NCI-H1105 treated with DMSO at 0.1 percent for 48 hours (cell line): ENCODE measurements at places on chromosomes 2 and 18.

DNA sequence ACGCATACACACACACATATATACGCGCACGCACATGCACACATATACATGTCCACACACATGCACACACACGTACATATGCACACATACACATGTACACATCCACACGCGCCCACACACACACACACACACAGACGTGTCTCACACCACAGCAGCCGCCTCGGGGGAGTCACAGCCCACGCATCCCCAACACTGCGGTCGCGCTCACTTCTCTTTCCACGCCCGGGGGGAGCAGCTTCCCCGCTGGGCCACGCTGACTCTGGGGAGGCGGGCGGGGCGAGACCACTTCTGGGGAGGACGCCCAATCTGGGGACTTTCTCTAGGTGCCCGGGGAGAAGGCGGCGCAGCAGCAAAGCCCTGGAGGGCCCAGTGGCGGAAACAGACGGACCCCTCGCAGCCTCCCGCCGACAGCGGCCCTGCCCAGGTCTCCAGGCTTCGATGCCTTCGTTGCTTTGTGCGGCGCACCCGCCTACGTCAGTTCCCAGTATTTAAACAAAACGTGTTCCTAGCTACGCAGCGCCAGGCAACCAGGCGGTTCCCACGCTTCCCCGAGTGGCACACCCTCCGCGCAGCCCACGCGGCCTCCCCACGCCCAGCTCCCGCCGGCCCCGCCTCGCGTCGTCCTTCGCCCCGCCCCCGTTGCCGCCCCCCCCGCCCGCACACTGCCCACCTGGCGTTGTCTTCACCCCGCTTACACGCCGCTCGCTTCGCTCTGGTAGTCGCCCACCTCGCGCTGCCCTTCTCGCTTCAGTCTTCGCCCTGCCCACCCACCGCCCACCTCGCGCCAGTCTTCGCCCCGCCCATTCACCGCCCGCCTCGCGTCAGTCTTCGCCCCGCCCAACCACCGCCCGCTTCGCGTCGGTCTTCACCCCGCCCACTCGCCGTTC, 810 bp upstream of the RBFA start:
- DNase-seq = no peak

GRCh38 chr2:178277741-178278197, 83.5 kb downstream of the OSBPL6 start:
- no peak for DNase-seq

DNA sequence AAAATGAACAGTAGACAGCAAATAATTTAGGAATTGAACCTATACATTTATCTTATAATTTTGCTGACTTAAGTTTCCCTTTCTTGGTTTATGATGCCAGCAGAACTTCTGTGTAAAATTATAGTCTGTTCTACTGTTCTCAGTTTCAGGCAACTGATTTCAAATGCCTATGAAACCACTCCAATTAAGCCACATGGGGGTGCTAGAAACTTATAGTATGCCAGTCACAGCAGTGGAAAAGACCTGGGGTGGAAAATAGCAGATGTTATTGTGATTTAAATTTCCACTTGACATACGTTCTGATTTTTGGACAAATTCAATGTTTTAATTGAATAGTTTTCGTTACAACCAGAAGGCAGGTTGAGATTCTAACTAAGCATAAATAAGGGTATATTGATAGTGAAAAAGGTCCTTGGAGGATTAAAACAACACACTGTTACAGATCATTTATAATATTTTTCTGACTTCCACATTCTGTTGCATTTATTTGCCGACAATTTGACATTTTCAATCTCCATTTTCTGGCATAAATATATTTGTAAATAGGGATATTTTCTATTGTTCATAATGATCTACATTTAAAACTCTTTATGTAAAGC, 61.4 kb downstream of the CPS1 start:
- DNase-seq = peak; percentile 68

DNA sequence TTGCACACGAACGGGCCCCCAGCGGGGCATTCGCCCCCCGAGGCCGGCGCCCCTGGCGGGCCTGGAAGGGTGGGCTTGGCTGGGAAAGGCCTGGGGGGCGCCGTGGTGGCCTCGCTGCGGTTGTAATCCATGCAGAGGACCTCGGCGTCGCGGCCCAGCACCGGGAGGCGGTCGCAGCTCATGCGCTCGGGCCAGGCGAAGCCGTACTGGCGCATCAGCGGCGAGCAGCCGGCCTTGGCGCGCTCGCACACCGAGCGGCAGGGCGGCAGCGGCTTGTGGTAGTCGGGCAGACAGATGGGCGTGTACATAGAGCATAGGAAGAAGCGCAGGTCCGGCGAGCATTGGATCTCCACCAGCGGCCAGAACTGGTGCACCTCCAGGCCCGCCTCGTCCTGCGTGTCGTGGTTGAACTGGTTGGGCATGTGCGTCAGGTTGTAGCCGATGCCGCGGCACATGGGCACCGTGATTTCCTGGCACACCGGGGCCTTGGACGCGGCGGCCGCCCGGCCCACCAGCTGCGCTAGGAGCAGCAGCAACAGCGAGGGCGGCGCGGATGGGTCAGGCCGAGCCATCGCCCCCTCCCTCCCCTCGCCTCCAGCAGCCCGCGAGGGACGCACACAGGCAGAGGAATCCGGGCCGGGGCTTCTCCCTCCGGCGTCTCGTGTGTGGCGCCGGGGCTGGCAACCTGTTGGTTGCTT, 1.4 kb downstream of the FZD5 start:
- peak; percentile 33 for DNase-seq

DNA sequence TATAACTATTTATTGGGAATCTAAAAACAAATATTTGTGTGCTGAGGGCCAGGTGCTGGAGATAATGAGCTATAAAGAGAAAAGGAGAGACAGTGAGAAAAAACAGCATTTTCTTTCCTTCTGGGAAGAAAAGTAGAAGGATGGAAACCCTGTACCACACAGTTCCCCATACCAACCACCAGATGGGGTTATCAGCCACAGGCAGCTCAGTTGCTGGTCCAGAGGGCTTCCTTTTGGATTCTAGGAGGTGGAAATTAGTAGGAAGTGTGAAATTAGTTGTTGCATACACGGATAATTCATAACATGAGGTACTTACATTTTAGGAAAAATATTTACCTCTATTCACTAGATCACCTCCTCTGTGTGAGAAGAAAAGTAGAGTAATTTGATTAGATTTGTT, 237.0 kb upstream of the FOSL2 start:
- peak; percentile 19 for DNase-seq

GRCh38 chr2:148013876-148014275, 6.7 kb downstream of the ORC4 start:
- DNase-seq = no peak

- DNase-seq = no peak
Observed at GRCh38 chr18:76476665-76477561, 18.1 kb downstream of the ZNF516 start.

DNA sequence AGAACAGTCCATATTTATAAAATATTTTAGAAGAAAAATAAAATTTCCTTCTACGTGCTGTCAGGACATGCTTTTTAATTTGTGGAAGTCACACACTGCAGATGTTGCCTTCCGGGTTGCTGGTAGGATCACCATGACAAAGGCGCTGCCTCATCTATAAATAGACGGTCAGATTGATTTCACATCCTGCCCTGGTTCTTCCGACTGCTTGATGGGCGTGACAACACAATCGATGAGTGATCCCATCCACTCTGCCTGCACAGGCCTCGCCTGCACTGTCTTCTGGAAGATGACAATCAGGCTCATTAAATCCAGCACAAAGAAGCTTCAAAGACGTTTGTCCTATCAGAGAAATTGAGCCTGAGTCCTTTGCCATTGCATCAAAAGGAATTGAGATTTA, 318.9 kb upstream of the TRIB2 start:
- no peak for DNase-seq

DNA sequence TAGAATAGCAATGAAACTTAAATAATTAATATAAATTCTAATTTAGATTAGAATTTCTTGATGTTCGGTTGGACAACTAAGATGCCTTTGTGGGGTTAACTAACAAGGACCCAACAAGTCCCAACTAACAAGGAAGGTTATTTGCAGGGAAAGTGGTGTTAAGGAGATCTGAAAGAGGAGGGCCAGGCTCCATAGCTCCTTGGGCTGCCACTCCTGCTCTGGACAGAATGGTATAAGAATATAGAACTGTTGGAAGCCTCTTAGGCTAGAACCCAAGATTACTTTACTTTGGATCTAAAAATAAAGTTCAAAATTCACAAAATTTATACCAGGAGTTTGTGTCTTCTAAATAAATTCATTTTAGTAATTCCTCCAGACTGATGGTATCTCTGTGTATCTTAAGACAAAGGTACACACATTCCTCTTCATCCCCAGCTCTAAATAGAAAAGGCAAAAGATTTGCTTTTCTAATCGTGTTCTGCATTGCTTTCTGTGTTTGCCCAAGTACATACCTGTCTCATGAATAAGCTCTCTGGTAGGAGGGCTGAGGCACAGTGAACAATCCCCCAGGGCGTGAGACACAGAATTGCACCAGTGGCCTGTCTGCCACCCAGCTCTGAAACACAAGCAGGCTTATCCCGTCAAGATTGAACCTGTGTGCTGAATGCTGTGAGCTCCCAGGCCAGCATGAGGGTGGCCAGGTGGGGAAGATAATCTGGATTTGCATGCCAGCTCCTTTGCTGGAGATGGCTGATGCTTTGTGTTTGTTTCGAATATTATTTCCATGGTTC, 176.0 kb downstream of the ACKR3 start:
- DNase-seq = no peak

- DNase-seq = no peak
Observed at GRCh38 chr2:241850544-241851324, 8.0 kb downstream of the PDCD1 start.

DNA sequence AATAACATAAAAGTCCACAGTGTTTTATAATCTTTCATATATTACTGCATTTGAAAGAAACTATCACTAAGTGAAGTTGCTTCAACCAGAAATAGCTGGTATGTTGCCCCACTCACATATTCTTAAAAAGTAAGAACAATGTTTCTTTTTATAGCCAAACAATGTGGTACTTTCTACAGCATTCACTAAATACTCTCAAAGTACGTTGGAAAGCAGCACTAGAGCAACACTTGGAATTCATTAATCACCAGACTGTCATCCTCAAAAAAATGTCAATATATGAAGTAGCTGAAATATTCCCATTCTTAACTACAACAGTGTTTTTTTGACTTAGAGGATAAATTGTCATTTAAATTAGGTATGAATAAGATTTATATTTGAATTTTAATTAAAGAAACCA, 32.8 kb downstream of the COBLL1 start:
- DNase-seq = no peak

GRCh38 chr18:31685097-31686082, 1.0 kb upstream of the B4GALT6 start:
- peak; percentile 89 for DNase-seq

- DNase-seq = no peak
Observed at GRCh38 chr2:20139407-20140172, 85.3 kb downstream of the SDC1 start.

GRCh38 chr2:147855977-147856376, 11.1 kb downstream of the ACVR2A start:
- DNase-seq = no peak

DNA sequence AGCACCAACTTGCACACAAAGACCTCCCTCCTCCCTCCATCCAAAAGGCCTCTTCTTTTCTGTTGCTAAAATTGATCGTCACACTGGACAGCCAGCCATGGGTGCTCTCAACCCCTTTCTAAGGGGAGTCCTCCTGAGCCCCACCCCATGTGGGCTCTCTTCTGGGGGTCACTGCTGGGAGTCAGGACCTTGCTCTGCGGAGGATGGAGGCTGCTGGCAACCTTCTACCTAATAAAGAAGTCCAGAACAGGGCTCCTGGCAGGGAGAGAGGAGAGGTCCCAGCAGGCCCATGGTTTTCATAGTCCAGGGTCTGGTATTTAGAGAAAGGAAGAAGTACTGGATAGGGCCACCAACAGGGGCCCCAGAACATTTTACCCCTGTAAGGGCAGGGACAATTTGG, 67.6 kb upstream of the OTOS start:
- DNase-seq = no peak

- DNase-seq = no peak
Observed at GRCh38 chr2:218884519-218884918, 3.9 kb downstream of the WNT10A start.

GRCh38 chr2:112876971-112877361, 34.0 kb upstream of the IL37 start:
- no peak for DNase-seq

DNA sequence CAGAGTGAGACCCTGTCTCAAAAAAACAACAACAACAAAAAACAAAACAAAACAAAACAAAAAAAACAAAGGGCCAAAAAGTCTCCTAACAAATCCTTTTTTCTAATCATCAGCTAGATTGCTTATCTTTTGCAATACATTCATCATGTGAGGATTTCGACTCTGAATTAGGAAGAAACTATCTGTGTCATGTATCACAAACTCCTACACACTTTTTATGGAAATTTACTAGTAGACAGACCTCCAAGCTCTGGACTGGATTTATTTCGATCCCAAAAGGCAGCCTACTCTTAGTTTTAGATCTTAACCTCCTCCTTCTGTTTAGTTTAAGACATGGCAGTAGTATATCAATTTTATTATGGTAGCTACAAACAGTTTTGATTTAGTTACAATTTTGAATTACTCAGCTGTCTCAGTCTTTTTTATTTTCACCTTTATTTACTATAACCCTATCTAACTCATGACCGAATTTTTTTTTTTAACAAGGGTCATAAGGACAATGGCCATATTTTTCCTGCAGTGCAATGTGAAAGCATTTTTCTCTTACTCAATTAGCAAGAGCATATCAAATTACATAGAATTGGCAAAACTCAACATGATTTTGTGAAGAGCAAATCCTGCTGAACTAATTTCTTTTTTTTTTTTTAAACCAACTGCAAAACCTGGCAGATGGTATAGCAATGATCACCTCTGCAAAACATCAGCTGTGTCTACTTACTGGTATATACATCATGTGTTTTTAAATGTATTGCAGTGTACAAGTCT, 10.7 kb upstream of the CCDC88A start:
- DNase-seq = peak; percentile 19

GRCh38 chr2:143550500-143550899, 421.3 kb downstream of the ARHGAP15 start:
- DNase-seq = no peak

DNA sequence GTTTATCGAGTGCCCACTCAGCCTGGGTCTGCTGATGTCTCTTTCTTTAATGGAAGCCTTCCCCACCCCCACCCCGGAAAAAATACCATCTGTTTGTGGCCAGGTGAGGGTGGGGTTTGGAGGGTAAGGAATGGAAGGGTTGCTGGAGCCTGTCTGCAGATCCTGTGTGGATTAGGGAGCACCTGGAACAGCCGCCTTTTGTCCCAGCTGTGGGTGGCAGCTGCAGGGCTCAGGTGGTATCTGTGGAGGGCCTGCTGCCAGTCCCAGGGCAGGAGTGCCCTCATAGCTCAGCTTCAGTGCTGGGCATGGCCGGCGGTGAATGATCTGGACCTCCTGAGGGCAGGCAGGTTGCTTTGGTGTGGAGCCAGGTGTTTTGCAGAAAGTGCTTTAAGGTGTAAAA, 45.3 kb downstream of the IMPA2 start:
- DNase-seq = no peak

- DNase-seq = no peak
Observed at GRCh38 chr2:38462121-38462661, 85.1 kb upstream of the ATL2 start.

- DNase-seq = no peak
Observed at GRCh38 chr2:84380875-84381274, 78.2 kb downstream of the SUCLG1 start.

- DNase-seq = peak; percentile 35
Observed at GRCh38 chr2:219398721-219399363, 11.1 kb upstream of the DNPEP start.
